ENCODE measurements at places on chromosomes 7 and 10.
A peak's percentile ranks its signal among the peaks of the same experiment; 100 is the strongest.

- DNase-seq: no peak
Measured at GRCh38 chr10:119555178-119555784, 12.8 kb upstream of the RGS10 start.

DNA sequence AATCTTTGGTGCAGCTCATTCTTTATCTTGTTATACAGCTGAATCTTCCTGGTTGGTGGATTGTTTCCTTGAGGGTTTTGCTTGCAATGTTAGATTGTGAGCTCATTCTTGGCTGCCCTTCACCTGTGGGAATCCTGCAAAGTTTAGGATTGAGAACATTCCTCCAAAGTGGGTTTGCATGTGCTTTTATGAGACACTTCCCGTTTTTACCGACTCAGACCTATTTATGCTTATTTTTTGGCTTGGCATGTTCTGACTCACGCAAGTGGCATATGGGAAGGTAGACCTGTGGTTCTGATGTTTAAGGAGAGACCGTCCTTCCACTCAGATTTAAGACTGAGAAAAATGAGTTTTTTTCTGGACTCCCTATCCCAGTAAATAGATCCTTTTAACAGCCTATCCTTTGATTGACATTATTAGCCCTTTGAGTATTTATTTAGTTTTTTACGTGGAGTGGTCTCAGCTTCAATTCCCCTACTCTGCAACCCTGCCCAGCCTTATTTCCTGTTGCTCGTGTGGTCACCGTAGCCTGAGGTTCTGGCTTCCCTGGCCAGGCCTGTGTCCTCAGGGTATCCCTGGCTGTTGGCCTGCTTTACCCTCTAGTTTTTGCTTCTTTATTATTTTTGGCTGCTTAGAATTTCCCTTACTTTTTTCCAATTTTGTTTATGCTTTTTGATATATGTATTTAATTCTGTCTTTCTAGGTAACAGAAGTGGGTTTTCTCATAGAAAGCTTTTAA, 13.4 kb upstream of the PRF1 start:
- DNase-seq: no peak

- no peak for DNase-seq
Measured at GRCh38 chr10:102435529-102436233, 3.3 kb upstream of the CUEDC2 start.

- DNase-seq: no peak
Measured at GRCh38 chr10:60096761-60097513, 190.6 kb upstream of the CCDC6 start.

GRCh38 chr7:93890464-93891068, at the start of gene TFPI2:
TSS of gene TFPI2 (minus strand) at chr7:93890753. CDS start at chr7:93890678, 75 bp downstream.
- DNase-seq: peak; percentile 54

GRCh38 chr10:71693377-71693776, 26.2 kb downstream of the C10orf105 start:
- no peak for DNase-seq
